ENCODE measurements at places on chromosomes 12 and 14.

DNA sequence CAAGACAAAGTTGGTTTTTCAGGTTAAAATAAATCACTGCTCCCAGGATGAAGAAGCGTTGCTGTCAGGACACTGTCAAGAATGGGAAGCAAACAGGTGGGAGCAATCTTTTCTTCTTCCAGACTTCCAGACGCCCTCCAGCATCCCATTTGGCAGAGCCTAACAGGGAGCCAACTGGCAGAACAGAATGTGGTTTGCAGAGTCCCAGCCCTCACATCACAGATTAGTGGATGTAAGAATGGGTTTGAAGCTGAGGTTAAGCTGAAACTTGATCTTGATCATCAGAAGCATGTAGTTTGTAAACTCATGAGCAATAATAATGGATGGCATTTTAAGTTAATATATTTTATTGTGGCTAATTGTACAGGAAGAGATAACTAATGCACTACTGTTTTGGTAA lies 636.4 kb downstream of the SLC6A15 start:
- peak; percentile 7 for DNase-seq

DNA sequence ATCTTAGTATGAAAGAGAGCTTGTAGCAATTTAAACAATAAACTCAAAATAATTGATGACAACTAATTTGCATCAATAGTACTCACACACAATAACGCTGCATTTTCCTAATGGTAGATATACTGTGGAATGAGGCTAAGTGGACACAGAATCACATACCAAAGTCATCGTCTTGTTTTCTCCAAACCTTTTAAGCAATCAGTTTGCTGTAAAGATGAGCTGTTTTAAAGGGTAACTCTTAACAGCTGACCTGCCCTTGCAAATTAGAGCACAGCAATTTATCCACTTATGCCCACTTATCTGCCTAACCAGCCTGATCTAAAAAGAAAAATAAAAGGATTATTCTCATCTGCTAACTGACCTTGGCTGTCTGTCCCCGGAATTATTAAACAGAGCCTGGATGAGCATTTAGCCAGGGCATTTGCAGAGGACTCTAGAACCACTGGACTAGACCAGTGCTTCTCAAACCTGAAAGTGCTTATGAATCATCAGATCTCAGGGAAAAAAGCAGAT lies 174.3 kb upstream of the BCL2L14 start:
- DNase-seq = peak; percentile 34

DNA sequence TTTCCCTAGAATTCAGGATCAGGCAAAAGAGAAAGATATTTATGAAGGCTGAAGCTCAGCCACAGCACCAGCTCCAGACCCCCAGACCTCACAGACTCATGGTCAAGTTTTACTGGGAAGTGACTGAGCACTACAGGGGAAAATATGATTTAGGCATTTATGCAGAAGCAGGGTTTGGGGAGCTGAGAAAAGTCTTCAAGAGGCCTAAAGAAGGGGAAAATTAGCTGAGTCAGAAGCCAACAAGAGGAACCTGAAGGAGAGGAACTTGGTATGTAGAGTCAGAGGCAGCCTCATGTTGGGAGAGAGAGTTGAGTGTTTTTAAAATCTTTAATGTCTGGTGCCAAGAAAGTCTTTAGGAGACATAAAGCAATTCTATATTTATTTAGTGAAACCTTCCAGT lies 63.0 kb downstream of the FOS start:
- no peak for DNase-seq

DNA sequence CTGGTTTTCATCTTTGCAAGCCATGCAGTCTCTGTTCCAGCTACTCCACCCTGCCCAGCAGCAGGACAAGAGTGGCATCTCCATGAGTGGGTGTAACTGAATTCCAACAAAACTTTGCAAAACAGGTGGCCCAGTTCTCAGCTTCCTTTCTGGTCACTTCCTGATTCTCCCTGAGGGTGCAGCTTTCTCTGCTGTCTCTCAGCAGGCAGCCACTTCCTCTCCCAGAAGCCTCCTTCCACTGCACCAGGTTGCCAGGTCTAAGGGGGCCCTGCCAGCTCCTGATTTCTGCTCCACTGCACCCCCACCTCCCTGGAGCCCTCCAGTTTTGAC lies 341.0 kb upstream of the FKBP4 start:
- no peak for DNase-seq

- no peak for DNase-seq
Measured at GRCh38 chr12:120078868-120079267, 37.7 kb downstream of the RAB35 start.

DNA sequence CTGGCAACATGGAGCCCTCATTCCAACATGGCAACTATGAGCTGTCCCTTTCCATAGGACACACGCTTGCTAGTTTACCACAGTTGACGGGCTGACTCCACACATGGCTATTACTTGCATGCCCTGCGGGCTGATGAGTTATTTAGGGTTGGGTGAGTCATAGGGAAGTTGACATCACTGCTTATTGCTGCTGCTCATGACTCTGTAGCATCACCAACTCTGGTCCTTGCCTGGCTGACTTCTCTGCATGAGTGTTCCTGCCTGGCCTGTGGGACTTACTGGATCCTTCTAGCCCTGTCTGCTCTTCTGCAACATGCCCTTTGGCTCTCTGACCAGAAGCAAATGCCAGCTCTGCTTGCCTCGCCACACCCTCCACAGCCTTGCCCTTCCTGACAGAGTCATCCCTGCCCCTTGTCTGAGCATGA lies 199.5 kb downstream of the ANO6 start:
- DNase-seq = no peak

GRCh38 chr12:66941150-66941549 lies 262.3 kb upstream of the GRIP1 start:
- DNase-seq = no peak

DNA sequence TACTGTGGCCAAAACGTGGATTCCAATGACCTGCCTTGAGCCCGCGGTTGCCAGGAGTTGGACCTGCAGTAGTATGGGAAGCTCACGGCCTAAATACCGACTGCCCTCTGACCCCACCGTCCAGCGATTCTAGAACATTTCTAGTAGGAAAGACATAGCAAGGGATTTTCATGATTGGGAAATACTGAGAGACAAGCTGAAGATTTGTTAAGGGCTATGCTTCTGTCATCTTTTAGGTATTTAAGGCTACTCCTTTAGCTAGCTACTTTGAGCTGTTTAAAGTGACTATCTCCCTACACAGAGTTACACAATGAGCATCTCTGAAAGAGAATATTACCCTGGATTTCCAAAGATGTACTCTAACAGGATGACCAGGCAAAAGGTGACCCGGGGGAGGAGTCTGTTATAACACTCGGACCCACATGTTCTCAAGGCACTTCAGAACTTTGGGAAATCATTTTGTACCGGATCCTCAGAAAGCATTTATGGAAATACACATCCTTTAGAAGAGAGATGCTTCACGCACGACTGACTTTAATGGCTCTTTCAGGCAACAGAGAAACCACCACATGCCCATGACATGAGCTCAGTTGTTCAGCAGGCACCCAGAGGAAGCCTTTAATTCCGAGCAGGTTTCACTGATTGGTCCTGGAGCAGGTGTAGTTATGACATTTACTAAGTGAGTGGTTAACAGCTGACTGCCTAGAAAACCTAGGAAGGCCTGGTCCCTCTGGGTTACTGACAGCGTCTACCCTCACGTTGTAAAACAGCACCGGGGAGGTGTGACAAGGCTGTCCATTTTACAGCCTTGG lies 4.2 kb downstream of the BAG5 start:
- DNase-seq = no peak

DNA sequence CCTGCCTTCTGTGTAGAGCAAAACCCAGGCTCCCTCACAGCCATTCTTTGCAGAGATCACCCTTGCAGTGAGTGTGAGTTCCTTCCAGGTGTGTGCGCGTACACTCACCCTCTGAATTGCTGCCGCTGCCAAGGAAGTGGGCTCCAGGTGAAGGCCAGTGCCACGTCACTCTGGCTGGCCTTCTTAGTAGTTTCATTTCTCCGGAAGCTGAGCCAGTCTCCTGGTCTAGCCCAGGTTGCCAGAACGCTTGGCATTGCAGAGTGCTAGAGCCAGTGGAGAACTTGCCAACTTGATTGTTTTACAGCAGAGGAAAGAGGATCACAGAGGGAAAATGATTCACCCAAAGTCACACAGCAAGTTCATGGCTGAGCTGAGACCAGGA lies 11.0 kb downstream of the CBLN3 start:
- DNase-seq = no peak

- no peak for DNase-seq
Measured at GRCh38 chr12:110913119-110914056, 7.0 kb downstream of the MYL2 start.
